ENCODE measurements at places on chromosomes 7 and 10.

DNA sequence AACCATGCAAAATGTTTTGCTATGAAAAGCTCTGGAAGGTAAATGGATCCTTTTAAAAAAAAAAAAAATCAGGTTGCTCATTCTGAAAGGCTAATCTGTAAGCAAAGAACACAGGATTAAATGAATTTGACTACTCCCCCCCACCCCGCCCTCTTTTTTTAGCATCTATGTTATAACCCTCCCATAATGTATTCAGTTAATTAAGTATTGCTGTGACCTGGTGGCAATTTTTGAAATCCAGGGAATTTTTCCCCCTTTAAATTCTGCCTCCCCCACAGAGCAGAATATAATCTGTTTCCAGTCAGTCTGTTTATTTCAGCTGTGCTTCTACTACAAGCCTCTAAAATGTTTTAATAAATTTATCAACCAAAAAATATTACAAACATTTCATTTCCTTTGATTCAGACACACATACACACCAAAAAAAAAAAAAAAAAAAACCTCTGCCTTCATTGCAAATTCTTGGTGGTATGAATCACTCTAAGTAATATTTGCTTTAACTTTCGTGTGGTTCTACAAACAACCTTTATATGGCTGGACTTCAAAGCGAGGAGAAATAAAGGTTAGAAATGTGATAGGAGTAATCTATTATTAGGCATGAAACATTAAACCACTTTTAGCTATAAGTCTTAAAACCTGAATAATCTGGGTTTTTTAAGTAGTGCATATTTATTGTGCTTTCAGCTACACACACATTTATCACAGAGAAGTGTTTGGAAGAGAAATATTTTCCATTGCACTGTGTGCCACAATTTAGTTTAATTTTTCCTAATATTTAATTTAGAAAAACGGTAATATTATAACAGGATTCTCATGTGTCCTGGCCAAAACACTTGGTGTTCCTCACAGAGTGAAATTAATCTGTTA lies 64.4 kb upstream of the ARID5B start:
- H3K4me1 ChIP-seq: no peaks in the 10 kb centered on the region
- H3K36me3 ChIP-seq: no peaks in the 10 kb centered on the region
- no peak for DNase-seq

DNA sequence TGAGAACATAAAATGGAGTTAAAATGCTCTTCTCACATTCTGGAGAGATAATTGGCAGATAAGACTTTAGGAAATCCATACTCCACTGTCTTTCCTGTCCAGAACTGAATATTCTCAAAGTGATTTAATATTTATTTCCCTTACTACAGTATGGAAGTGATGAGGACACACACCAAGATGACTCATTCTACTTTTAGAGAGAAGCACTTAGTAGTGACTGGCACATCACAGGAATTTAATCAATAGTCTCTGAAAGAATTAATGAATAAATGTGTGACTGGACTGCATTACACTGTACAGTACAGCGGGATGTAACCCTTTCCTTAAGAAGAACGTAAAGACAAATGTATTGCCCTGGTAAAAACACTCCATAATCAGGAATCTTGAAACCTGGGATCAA lies 116.7 kb downstream of the SEMA3E start:
- H3K27me3 ChIP-seq: no peaks in the 10 kb centered on the region
- H3K4me1 ChIP-seq: no peaks in the 10 kb centered on the region
- no peak overlapping the region for H3K27ac ChIP-seq

GRCh38 chr7:71220210-71220695 lies 88.3 kb downstream of the GALNT17 start:
- no peaks in the 10 kb centered on the region for H3K36me3 ChIP-seq
- no peak overlapping the region for H3K4me3 ChIP-seq
- H3K4me1 ChIP-seq: no peaks in the 10 kb centered on the region
- H3K27ac ChIP-seq: no peak overlapping the region
- no peaks in the 10 kb centered on the region for H3K27me3 ChIP-seq

DNA sequence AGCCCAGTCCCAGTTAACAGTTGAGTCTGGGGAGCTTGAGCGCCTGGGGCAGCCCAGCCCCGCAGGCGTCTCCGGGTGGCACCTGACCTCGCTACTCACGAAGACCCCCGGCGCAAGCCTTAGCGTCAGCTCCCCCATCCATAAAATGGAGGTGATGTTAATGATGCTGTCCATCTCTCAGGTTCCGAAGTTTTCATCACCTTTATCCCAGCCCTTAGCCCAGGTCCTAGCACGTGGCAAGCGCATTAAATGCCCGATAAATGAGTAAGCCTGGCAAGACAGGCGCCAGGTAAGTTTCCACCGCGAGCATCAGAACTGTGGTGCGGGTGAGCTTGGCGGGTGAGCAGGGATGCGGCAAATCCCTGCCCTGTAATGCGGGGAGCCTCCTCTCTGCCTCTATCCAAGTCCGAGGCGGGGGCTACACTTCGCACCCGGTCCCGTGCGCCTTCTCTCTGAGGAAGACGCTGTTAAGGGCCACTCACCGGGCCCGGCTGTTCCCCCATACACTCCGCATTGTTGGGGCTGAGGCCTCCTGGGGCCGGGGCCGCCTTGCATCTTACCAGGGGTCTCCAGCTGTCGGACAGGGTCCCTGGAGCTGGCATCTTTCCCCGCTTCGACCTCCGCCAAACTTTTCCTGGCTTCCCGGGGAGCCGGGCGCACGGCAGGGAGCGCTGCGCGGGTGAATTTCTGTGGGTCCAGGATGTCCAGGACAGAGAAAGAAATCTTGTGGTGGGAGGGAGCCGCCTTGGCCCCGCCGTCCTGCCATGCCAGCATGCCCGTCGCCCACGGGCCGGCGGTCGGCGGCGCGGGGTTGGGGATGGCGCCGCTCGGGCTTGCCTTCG lies 444 bp downstream of the NKX1-2 start:
- no peak overlapping the region for H3K27ac ChIP-seq
- no peaks in the 10 kb centered on the region for H3K36me3 ChIP-seq
- DNase-seq: no peak
- no peaks in the 10 kb centered on the region for H3K4me1 ChIP-seq
- H3K4me3 ChIP-seq: no peak overlapping the region

DNA sequence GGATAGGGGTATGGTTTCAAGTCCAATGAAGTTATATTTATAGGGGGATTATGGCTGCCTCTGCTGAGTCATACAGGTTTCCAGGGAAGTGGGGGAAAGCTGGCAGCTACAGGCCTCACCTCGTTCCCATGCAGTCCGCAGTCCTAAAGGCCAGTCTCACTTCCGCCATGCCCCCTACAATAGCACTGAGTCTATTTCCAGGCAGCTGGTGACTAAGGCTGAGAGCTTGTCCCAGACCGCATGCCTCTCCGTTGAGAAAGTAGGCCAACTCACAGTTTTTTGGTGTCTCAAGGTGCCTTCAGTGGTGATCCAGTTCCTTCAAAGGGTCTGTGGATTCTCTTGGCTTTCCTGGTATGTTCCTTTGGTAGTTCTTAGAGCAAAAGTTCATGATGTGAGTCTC lies 203.9 kb upstream of the GLI3 start:
- H3K4me3 ChIP-seq: no peak overlapping the region
- H3K27me3 ChIP-seq: no peaks in the 10 kb centered on the region
- H3K36me3 ChIP-seq: no peaks in the 10 kb centered on the region
- no peak overlapping the region for H3K27ac ChIP-seq
- no peaks in the 10 kb centered on the region for H3K4me1 ChIP-seq
- DNase-seq: no peak

DNA sequence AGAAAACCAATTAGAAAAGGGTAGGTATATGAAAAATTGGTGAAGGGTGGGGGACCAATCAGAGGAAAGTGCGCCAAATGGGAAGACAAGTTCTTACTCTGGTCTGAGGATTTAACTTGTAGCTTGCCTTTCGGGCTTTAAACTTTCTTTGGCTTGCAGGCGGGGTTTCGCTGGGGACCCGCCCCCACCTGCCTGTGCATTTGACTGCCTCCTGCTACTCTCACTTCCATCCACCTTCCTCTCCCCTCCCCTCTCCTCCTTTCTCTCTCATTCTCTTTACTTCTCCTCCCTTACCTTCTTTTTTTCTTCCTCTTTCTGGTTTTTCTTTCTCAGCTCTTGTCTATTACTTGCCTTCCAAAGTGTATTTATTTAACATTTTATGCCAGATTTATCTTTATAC lies 278.8 kb downstream of the DNAJB9 start:
- H3K27me3 ChIP-seq: no peaks in the 10 kb centered on the region
- DNase-seq: no peak
- H3K27ac ChIP-seq: no peak overlapping the region
- no peaks in the 10 kb centered on the region for H3K4me1 ChIP-seq
- H3K4me3 ChIP-seq: no peak overlapping the region
- H3K36me3 ChIP-seq: no peaks in the 10 kb centered on the region

- H3K27ac ChIP-seq: no peak overlapping the region
- H3K36me3 ChIP-seq: no peaks in the 10 kb centered on the region
- H3K27me3 ChIP-seq: no peaks in the 10 kb centered on the region
- no peak for DNase-seq
- H3K4me3 ChIP-seq: no peak overlapping the region
Measured at GRCh38 chr10:4649471-4649870, 176.5 kb upstream of the AKR1E2 start.

GRCh38 chr10:77586719-77587415 lies 50.7 kb downstream of the KCNMA1 start:
- H3K4me1 ChIP-seq: no peaks in the 10 kb centered on the region
- H3K27ac ChIP-seq: no peak overlapping the region
- H3K4me3 ChIP-seq: no peak overlapping the region
- no peak for DNase-seq

DNA sequence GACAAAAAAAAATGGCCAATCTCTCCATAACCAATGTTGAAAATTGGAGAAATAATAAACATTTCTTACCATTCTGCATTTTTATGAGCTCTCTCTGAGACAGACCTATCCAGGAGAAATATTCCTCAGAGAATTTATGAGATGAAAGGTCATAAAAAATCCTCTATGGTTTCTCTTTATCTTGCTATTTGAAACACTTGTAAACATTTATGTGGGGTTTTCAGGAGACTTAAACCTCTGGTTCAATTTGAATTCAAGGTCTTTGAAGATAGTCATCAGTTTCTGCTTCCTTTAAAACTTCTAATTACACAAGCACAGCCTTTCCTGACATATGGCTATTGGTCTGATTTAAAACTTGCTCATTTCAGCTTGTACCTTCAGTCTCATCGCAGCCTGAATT lies 78.5 kb upstream of the APBB1IP start:
- no peaks in the 10 kb centered on the region for H3K27me3 ChIP-seq
- no peaks in the 10 kb centered on the region for H3K4me1 ChIP-seq
- no peak for DNase-seq
- H3K4me3 ChIP-seq: no peak overlapping the region
- H3K27ac ChIP-seq: no peak overlapping the region
- H3K36me3 ChIP-seq: no peaks in the 10 kb centered on the region

DNA sequence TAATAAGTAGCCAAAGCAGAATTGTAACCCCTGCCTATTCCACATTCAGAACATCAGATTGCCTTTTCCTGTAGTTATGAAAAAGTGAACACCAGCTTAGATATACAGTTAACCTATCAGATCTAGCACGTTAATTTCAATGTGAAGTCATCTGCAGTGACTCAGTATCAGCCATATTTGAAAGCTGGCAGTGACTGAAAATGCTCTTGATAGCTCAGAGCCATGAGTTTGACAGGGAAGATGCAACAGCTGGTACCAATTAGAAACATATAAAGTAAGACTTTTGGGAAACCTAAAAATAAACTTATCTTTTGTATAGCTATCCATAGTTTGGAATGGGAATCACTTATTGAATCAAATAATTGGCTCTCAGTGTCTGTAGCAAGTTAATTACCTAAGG lies 284.1 kb upstream of the NPSR1 start:
- H3K4me1 ChIP-seq: no peaks in the 10 kb centered on the region
- no peak for DNase-seq
- no peak overlapping the region for H3K27ac ChIP-seq
- no peaks in the 10 kb centered on the region for H3K27me3 ChIP-seq
- no peaks in the 10 kb centered on the region for H3K36me3 ChIP-seq
- H3K4me3 ChIP-seq: no peak overlapping the region

- no peaks in the 10 kb centered on the region for H3K27me3 ChIP-seq
- H3K36me3 ChIP-seq: no peaks in the 10 kb centered on the region
- H3K4me1 ChIP-seq: peaks cover 22% of the 10 kb centered on the region
- H3K4me3 ChIP-seq: no peak overlapping the region
- no peak for DNase-seq
Measured at GRCh38 chr7:114973147-114973546, 51.3 kb downstream of the MDFIC start.

DNA sequence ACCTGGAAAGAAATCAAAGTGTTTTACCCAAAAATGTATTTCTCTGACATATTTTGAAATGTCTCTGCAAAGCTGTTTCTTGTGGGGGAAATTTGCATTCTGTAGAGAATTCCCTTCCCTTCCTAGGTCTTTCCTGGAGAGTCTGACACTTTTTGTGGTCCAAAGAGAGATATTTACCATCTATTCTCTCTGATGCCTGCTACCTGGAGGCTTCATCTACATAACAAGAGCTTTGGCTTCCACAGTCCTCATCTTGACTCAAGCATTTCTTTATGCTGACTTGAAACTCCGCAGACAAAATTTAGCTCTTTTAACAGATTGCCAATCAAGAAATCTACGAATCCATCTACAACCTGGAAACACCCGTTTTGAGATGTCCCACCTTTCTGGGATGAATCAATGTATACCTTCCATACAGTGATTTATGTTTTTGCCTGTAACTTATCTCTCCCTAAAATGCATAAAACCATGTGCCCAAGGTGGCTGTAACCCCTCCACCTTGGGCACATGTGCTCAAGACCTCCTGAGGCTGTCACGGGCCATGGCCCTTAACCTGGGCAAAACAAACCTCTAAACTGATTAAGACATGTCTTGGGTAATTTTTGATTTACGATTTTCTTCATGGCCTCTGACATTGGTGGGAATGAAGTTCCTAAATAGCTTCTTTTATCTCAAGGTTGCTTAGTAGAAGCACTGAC lies 334.7 kb downstream of the GALNT17 start:
- no peaks in the 10 kb centered on the region for H3K4me1 ChIP-seq
- H3K4me3 ChIP-seq: no peak overlapping the region
- no peaks in the 10 kb centered on the region for H3K27me3 ChIP-seq

DNA sequence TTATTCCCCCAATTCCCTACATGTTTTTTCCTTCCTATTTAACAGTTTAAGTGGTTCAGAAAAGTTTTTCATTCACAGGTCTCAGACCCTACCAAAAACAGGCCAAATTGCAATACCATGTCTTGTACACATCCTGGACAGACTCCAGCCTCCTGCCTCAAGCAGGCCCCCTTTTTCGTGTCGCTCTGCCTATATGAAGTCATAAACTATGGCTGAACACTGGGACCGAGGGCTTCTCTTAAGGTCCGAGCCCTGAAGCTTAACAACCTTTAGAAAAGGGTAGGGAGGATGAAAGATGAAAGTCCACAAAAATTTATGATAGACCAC lies 1.4 kb downstream of the FBXW4 start:
- DNase-seq: no peak
- peak overlapping the region; percentile 99 for H3K27ac ChIP-seq
- H3K4me3 ChIP-seq: peak overlapping the region; percentile 57
- H3K36me3 ChIP-seq: no peaks in the 10 kb centered on the region
- no peaks in the 10 kb centered on the region for H3K27me3 ChIP-seq
